Activated CD4-positive, alpha-beta T cell treated with anti-CD3 and anti-CD28 coated beads for 4 hours (primary cell): ENCODE measurements at places on chromosomes 2 and 18.

GRCh38 chr18:346600-346999 lies 78.8 kb upstream of the THOC1 start:
- no peak for DNase-seq

DNA sequence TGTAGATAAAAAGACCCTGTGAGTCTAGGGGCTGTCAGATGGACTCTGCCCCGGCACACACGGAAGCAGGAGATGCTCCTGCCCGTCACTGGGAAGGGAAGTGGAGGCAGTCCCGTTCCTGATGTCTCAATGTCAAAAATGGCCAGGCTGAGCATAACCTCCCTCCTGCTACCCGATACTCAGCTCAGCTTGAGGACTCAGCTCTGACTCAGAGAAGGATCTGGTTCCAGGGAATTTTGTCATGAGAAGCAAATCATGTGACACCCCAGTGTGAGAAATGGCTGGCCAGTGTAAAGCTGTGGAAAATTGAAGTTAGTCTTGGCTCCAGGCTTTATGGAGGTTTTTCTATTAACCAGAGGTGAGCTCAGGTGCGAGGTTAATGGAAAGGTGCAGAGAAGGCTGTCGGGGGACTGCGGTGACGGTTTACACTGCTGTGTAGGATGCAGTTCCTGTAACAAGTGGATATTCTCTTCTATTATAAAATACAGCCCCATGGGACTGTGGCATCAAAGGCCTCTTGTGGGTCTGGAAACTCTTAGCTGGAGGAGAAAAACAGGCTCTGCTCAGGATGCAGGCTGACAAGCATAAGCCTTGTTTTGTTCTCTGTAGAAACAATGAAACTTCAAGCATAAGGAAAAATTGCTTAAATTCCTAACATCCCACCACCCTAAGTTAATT lies 24.7 kb upstream of the AGAP1 start:
- no peak for DNase-seq

- DNase-seq: no peak
These were observed 10.4 kb upstream of the UBE2F start for GRCh38 chr2:237956402-237956736.

DNA sequence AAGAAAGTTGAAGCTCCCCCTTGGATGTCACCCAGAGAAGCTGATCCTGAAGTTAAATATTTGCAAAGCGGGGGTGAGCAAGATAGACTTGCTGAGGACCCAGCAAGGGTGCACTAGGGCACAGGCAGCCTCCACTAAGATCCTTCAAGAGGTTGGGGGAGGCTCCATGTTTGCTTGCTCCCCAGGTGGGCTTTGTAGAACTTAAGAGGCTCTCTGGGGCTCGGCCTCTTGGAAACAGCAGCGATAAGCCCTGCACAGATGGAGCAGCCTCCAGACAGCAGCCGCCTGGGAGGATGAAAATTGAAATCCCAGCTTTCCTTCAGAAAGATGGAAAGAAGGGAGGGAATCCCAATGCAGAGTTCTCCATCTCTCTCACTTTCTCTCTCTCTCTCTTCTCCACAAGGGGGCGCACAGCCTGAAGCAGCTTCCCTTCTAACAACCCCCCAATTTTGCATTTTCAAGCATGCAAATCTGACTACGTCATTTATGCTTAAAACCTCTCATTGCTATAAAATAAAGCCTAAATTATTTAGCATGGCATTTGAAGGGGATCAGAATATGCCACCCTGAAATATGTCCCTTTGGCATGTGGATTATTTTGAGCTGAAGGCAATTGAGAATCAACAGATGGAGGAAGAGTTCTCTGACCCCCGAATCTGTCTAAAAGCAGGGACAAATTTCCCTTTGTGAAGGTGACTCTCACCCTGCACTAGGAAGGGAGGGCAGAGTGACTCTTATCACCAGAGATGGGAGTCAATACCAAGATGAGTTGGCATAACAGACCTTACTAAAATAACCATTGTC lies 185.7 kb upstream of the KLHL29 start:
- no peak for DNase-seq

GRCh38 chr18:68519336-68519735 lies 195.6 kb downstream of the TMX3 start:
- no peak for DNase-seq

DNA sequence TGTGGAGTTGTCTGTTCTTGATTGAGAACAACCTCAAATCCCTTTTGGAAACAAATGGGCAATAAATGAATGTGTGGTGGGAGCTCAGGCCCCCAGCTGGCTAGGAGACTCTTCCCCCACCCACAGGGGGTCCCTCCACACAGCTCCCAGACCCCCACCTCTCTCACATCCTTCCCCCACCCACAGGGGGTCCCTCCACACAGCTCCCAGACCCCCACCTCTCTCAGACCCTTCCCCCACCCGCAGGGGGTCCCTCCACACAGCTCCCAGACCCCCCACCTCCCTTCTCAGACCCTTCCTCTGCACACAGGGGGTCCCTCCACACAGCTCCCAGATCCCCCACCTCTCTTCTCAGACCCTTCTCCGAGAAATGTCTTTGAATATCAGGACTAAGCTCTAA lies 79.0 kb upstream of the CTDP1 start:
- DNase-seq: no peak

GRCh38 chr2:239234191-239235175 lies 166.3 kb downstream of the HDAC4 start:
- no peak for DNase-seq
